NCI-H1436 (cell line): ENCODE measurements at places on chromosomes 3 and 15.

- no peak for DNase-seq
These were observed 21.0 kb upstream of the CA12 start for GRCh38 chr15:63402498-63403253.

- DNase-seq: no peak
These were observed 92.4 kb downstream of the COL6A6 start for GRCh38 chr3:130609166-130609979.

- DNase-seq: no peak
These were observed 174.3 kb downstream of the MAGI1 start for GRCh38 chr3:65864357-65864904.

DNA sequence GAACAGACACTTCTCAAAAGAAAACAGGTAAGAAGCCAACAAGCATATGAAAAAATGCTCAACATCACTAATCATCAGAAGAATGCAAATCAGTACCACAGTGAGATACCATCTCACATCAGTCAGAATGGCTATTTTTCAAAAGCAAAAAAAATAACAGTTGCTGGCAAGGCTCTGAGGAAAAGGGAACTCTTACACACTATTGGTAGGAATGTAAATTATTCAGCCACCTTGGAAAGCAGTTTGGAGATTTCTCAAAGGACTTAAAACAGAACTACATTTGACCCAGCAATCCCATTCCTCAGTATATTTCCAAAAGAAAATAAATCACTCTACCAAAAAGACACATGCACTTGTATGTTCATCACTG lies 95.6 kb downstream of the APBA2 start:
- DNase-seq: no peak

- no peak for DNase-seq
These were observed 6.6 kb upstream of the SH3BP5 start for GRCh38 chr3:15339001-15339400.

DNA sequence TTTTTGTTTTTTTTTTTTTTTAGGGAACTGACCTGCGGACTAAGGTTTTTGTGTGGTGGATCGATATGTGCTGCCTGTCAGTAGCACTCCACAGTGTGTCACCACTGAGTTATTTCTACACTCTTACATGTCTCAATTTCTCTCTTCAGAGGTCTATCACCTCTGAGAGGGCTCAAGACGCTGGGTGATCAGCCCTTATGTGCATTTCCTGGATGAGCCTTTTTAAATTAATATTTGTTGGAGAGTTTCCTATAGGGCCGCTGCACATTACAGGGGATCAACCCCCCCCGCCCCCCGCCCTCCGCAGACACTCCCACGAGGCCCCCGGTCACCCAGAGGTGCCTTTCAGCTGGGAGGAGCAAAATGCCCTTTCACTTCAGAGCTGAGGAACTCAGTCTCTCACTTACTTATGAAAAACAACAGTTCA lies 34.5 kb upstream of the AP4E1 start:
- DNase-seq: no peak

- no peak for DNase-seq
These were observed 27.6 kb downstream of the PLXNB1 start for GRCh38 chr3:48402281-48402732.

DNA sequence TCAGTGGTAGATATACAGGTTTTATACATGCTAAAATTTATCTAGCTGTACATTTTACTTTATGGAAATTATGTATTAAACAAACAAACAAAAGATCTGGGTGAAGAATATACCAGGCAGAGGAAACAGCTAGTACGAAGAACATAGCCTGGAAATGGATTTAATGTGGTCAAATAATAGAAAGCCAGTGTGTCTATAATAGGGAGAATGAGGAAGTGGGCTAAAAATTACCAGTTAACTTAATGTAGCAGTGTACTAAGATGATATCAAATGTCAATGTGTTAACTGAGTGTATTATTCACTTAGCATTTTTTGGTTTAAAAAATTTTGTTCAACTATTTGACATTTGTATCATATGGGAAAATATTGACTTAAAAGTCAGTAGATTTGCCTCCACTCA lies 22.8 kb upstream of the SLC15A2 start:
- DNase-seq: no peak

GRCh38 chr3:63295806-63296205 lies 17.7 kb downstream of the SYNPR start:
- DNase-seq: no peak

- DNase-seq: peak; percentile 19
These were observed 29.5 kb upstream of the ZNF710 start for GRCh38 chr15:89971592-89971997.

- DNase-seq: no peak
These were observed 17.8 kb downstream of the GCSAM start for GRCh38 chr3:112115161-112115739.

GRCh38 chr15:36778531-36778930 lies 199.1 kb downstream of the CDIN1 start:
- DNase-seq: no peak

- DNase-seq: no peak
These were observed 148.6 kb downstream of the FGF12 start for GRCh38 chr3:192578729-192579128.

- DNase-seq: no peak
These were observed 49.7 kb downstream of the GATM start for GRCh38 chr15:45328663-45329062.

GRCh38 chr3:170360916-170361315 lies 3.4 kb downstream of the SKIL start:
- DNase-seq: no peak

- DNase-seq: no peak
These were observed 14.8 kb upstream of the ARNT2 start for GRCh38 chr15:80389370-80389769.

- DNase-seq: no peak
These were observed 17.1 kb downstream of the RBP1 start for GRCh38 chr3:139522421-139522820.

GRCh38 chr15:76328106-76328696 lies 8.4 kb upstream of the ISL2 start:
- DNase-seq: no peak
